ENCODE measurements at places on chromosomes 6 and 20. TPM values are rescaled to one million over a fixed set of nuclear protein-coding genes. Genes with fewer than 3 reads are reported as not detected.

DNA sequence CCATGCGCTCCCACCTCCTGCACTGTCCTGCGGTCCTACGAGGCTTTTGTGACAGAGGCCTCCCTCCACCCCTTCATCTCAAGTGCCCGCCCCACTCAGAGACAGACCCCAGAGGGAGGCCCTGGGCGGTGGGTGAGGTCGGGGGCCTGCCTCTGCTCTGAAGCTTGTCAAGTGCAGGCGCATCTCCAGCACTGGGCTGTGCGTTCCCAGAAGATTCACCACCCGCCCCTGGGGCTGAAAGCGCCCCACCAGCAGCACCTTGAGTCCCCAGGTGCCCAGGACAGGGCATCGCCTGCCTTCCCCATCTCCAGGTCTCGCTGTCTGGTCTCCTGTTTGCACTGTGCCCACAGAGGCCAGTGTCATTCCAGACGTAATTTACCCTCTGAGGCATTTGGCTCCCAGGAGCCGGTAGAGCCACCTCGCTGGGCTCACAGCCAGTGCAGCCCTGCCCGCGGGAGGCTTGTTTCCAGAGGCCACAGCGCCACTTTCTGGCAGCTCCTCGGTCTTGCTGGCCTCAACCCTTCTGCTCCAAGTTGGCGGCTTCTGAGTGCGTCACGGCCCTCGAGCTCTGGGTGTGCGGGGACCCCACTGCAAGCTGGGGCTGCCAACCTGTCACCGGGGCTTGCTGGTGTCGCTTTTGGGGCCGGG, 191.1 kb downstream of the TAF4 start:
- no peaks in the 10 kb centered on the region for H3K27me3 ChIP-seq
- no peaks in the 10 kb centered on the region for H3K4me1 ChIP-seq
- no peak overlapping the region for H3K27ac ChIP-seq

Gene CLIC1
- 518 TPM for total RNA-seq

GRCh38 chr6:157392927-157393668, 12.1 kb downstream of the ZDHHC14 start:
- no peaks in the 10 kb centered on the region for H3K4me1 ChIP-seq
- no peak overlapping the region for H3K4me3 ChIP-seq
- H3K27me3 ChIP-seq = no peaks in the 10 kb centered on the region
- DNase-seq = peak; percentile 64
- no peak overlapping the region for H3K27ac ChIP-seq

Gene ENPP4
- 5.7 TPM for total RNA-seq

GRCh38 chr20:48294942-48295341, 509.7 kb upstream of the SULF2 start:
- no peak overlapping the region for H3K4me3 ChIP-seq
- H3K4me1 ChIP-seq = peaks cover 39% of the 10 kb centered on the region
- no peak for DNase-seq
- H3K27me3 ChIP-seq = peaks cover 6% of the 10 kb centered on the region

- no peak overlapping the region for H3K27ac ChIP-seq
- no peaks in the 10 kb centered on the region for H3K27me3 ChIP-seq
- H3K36me3 ChIP-seq = no peaks in the 10 kb centered on the region
- no peak for DNase-seq
- no peak overlapping the region for H3K4me3 ChIP-seq
- H3K4me1 ChIP-seq = no peaks in the 10 kb centered on the region
Observed at GRCh38 chr6:15242937-15243614, 2.8 kb upstream of the JARID2 start.

DNA sequence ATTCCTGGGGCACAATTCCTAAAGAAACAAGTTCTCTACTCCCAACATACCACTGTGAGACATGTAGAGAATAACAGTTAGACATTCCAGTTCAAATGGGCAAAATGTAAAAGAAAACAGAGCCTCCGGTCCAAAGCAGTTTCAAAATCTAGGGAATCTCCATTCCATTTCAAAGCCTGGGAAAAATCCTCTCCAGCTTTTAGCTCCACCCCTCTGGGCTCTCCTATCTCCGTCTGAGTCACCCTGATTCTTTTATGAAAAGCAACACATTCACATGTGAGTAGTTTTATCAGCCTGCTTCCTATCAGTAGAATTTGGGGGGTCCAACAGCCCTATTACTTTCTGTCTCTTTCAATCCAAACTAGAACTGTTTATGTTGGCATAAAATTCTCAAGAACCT, 3.7 kb downstream of the CSNK2A1 start:
- peaks cover 3% of the 10 kb centered on the region for H3K36me3 ChIP-seq
- peak overlapping the region; percentile 22 for H3K27ac ChIP-seq
- H3K27me3 ChIP-seq = no peaks in the 10 kb centered on the region
- H3K4me1 ChIP-seq = peaks cover 23% of the 10 kb centered on the region
- peak; percentile 64 for DNase-seq

Gene SIRT5
- total RNA-seq = 8.6 TPM

GRCh38 chr20:24164360-24164759, 175.8 kb upstream of the GGTLC1 start:
- H3K36me3 ChIP-seq = no peaks in the 10 kb centered on the region
- no peak overlapping the region for H3K4me3 ChIP-seq
- H3K4me1 ChIP-seq = no peaks in the 10 kb centered on the region
- no peak overlapping the region for H3K27ac ChIP-seq

Data from astrocyte (in vitro differentiated cells and primary cell).